ENCODE measurements at places on chromosomes 5 and 9. TPM values are rescaled to one million over a fixed set of nuclear protein-coding genes. Genes with fewer than 3 reads are reported as not detected.

TTC39B gene
- 40.8 TPM for total RNA-seq

TNPO1 gene
- total RNA-seq, result 113 TPM

PCDHA6 gene
- 0.36 TPM for total RNA-seq

PCDHB7 gene
- 6.7 TPM for total RNA-seq
